ENCODE measurements at places on chromosomes 6 and 20. TPM values are rescaled to one million over a fixed set of nuclear protein-coding genes. Genes with fewer than 3 reads are reported as not detected.

Gene FGD2
- total RNA-seq, result 63.6 TPM

Gene ARMH2
- total RNA-seq, result not detected

Gene IBTK
- total RNA-seq, result 22.0 TPM

Gene ZNF335
- 25.0 TPM for total RNA-seq

Gene TMEM244
- total RNA-seq, result not detected

Gene HLA-F
- 302 TPM for total RNA-seq

Gene LPA
- 2.8 TPM for total RNA-seq

Gene GPR63
- total RNA-seq, result 3.8 TPM

Gene MACROD2
- total RNA-seq, result 2.9 TPM

Gene IL17F
- not detected for total RNA-seq

Gene OR2H2
- total RNA-seq, result not detected

GRCh38 chr6:130377371-130377770, 11.6 kb downstream of the TMEM200A start:
- no peak for DNase-seq

DNA sequence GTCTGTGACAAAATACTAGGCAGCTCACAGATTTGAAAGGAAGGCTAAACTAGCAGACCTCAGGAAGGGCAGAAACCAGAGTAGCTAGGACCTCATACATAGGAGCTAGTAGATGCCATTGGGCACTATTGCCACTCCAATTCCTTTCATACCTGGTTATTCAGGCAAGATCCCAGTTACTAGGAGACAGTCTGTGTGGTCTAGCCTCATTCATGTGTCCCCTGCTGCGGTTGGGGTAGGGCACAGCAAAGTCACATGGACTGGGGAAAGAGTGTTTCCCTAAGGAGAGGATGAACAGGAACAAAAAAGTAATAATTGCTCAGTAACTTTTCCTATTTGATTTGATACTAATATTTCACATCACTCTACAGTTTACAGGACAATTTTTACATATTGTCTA, 204.6 kb upstream of the HEY2 start:
- DNase-seq, result no peak

DNA sequence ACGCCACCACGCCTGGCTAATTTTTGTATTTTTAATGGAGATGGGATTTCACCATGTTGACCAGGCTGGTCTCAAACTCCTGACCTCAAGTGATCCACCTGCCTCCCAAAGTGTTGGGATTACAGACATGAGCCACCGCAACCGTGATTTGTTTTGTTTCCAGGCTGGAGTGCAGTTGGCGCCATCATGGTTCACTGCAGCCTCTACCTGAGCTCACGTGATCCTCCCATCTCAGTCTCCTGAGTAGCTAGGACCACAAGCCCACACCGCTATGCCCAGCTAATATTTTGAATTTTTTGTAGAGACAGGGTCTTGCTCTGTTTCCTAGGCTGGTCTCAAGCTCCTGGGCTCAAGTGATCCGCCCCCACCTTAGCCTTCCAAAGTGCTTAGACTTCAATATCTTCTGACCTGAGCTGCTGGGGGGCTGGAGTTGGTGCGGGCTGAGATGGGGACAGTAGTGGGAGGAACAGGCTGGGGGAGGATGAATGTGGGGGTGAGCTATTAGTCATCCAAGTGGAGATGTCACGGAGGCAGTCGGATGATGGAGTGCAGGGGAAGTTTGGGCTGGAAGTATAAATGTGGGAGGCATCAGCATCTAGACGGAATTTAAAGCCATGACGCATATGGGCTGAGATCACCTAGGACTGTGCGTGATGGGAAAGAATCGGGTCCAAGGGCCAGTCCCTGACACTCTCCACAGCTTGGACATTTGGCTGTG, 23.1 kb upstream of the ZMYND8 start:
- DNase-seq, result no peak

DNA sequence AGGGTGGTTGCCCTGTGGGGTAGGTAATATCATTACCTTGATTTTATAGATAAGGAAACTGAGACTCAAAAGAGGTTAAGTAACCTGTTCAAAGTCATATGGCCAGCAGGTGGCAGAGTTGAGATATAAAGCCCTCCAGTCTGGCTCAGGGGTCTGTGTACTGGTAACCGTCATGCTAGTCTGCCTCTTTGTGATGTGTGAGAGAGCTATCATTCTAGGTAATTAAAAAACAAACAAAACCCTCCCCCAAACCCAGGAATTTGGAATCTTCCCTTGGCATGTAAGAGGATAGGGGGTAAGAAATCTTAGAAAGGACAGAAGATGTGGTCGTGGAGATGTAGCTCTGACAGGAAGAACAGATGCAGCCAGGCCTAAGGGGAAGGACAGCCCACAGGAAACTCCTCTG, 206.0 kb downstream of the CDC5L start:
- DNase-seq, result peak; percentile 7

DNA sequence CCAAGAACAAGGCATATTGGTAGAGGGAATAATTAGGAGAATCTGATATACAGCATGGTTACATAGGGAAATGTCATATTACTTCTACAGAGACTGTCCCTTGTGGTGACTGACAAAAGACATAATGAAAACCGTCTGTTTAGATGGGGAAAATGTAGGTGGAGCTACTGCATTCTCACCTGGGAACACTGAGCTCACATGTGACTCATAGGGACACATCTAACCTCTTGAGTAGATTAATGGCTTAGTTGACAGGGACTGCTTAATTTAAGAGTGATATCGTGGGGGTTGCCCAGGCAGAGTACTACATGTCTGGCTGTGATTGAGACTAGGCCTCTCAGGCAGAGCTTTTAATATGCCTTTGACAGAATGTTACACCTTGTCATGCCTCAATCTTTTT, 235.3 kb upstream of the ZFP64 start:
- DNase-seq, result no peak

DNA sequence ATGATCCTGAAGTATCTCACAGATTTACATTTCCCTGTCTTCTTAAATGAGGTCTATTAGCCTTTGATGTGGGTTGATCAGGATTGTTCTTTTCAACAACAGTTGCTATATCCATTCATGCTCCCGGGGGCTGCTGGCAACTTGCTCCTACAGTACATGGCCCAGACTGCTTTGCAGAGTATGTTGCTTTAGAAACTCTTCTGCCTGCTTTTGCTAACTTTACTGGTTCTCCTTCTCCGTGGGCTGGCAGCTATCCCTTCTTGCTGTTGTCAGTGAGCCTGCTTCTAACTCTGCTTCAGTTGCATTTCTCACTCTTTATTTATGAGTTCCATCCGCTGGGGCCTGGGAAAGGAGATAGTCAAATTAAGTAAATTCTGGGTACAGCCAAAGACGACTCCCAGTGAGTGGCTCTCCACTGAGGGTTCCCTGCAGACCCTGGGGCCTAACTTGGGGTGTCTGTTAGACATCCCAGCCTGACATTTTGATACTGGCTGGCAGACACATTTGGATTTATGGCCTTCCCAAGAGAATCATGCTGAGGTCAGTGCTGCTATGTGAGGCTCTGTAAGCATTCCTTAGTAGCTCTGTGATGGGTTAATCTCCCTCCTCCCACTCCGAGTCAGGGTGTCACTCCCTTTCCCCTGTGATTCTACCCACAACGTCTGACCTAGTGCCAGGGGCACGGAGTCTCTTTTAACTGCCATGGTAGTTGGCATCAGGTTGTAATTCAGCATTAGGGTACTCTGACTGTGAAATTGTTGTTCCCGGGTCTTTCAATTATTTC, 73.6 kb downstream of the SLX4IP start:
- no peak for DNase-seq

DNA sequence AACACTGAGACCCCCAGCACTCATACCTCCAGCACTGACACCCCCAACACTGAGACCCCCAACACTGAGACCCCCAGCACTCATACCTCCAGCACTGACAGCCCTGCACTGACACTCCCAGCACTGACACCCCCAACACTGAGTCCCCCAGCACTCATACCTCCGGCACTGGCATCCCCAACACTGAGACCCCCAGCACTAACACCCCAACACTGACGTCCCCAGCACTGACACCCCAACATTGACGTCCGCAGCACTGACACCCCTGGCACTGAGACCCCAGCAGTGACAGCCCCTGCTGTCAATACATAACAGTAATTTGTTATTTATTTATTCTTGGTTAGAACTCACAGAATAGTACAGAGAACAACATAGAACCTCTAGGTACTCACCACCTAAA, 58.0 kb downstream of the ERMARD start:
- DNase-seq, result no peak

- no peak for DNase-seq
Measured at GRCh38 chr20:62906209-62906608, 20.1 kb downstream of the DIDO1 start.

DNA sequence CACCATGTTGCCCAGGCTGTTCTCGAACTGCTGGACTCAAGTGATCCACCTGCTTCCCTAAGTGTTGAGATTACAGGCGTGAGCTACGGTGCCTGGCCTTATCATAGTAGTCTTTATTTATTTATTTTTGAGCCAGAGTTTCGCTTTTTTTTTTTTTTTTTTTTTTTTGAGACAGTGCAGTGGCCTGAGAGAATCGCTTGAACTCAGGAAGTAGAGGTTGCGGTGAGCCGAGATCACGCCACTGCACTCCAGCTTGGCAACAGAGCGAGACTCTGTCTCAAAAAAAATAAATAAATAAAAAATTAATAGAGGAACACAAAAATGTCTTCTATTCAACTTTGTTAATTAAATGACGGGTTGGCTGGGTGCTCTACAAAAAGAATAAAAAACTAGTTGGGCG, 12.9 kb downstream of the MAPRE1 start:
- no peak for DNase-seq
